ENCODE measurements at places on chromosomes 6 and 20.

DNA sequence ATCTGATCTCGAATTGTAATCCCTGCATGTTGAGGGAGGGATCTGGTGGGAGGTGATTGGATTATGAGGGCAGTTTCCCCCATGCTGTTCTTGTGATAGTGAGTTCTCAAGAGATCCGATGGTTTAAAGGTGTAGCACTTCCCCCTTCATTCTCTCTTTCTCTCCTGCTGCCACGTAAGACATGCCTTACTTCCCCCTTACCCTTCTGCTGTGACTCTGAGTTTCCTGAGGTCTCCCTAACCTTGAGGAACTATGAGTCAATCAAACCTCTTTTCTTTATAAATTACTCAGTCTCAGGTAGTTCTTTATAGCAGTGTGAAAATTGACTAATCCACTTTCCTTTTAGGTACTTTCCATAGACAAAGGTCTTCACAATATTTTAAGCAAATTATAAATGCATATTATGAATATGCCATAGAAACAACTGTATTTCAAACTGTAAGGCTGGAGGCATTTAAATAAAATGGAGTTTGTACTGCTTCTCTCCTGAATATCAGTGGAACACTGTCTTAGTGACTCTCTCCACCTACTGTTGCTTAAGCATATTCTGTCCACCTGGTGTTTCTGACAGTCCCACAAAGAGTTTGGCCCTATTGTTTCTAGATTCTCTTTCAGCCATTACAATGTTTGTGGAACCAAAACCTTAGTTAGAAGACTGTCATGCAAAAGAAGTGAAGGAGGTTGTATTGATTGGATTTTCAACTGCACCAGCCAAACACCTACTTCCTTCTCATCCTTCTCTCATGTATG is 24.3 kb upstream of the IL17A start:
- no peak for DNase-seq

GRCh38 chr6:119511024-119511423 is 161.5 kb upstream of the MAN1A1 start:
- DNase-seq: no peak

- no peak for DNase-seq
Measured at GRCh38 chr20:23857962-23858595, 21.5 kb downstream of the CST5 start.

DNA sequence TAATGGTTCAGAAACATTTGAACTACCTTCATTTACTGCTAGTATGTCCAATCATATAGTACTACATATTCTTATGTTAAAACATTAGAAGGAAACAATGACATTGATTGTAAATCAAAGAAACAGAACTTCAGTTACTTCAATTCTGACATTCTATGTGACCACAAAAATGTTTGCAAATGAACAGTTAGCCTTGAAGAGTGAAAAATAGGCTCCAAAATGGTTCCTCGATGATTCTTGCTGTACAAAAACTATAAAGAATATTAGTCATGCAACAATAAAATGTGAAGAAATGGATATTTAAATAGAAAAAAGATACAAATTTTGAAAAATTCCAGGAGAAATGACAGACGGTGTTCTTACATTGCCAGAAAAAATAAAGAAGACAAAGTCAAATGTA is 686.9 kb downstream of the BCKDHB start:
- no peak for DNase-seq

GRCh38 chr6:134074151-134075055 is 22.0 kb upstream of the SLC2A12 start:
- no peak for DNase-seq
